ENCODE measurements at places on chromosomes 6 and 20.

DNA sequence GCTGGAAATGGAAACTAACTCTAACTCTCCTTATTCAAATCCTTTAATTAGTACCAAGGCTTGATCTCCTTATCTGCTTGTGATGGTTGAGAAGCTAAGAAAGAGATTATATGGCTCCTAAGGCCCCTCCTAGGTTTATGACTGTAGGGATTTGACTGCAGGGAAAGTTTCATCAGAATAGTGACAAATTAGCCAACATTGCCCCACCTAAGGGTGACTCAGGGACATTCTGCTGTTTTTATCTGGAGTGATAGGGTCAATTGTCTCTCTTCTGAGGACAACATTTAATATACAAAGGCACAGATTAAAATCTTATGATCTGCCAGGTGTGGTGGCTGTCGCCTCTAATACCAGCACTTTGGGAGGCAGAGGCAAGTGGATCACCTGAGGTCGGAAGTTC lies 138.1 kb upstream of the MARCKS start:
- no peak for DNase-seq

DNA sequence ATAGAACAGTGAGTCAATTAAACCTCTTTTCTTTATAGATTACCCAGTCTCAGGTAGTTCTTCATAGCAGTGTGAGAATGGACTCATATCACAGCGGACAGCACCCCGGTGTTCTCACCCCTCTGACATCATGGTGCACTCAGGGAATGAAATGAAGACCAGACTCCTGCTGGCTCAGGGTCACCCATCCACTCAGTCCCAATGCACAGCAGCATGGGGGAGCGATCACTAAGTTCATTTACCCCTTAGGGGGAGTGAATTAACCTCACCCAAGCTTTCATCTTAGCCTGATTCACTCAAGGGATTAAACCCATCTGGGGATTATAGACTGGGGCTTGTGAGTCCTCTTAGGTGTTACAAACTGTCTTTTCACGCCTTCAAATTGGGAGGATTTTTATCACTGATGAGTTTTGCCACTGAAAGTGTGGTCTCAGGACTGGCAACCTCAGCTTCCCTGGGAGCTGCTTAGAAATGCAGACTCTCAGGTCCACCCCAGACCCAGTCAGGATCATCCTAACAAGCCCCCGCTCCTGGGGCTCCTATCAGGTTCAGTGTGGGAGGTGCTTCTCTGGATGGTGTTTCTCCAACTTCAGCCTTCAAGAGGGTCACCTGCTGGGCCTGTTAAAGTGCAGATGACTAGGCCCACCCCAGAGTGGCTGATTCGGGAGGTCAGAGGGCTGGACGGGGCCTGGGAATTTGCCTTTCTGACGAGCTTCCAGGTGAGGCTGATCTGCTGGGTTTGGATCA lies 44.3 kb upstream of the FRMD1 start:
- DNase-seq, result no peak

DNA sequence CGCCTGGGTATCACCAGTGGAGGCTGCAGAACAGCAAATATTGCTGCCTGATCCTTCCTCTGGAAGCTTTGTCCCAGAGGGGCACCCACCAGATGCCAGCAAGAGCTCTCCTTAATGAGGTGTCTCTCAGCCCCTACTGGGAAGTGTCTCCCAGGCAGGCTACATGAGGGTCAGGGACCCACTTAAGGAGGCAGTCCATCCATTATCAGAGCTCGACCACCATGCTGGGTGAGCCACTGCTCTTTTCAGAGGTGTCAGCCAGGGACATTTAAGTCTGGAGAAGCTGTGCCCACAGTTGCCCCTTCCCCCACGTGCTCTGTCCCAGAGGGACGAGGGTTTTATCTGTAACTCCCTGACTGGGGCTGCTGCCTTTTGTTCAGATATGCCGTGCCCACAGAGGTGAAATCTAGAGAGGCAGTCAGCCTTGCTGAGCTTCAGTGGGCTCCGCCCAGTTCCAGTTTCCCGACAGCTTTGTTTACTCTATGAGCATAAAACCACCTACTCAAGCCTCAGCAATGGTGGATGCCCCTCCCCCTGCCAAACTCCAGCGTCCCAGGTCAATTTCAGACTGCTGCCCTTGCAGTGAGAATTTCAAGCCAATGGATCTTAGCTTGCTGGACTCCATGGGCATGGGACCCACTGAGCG lies 25.9 kb upstream of the AIG1 start:
- no peak for DNase-seq

DNA sequence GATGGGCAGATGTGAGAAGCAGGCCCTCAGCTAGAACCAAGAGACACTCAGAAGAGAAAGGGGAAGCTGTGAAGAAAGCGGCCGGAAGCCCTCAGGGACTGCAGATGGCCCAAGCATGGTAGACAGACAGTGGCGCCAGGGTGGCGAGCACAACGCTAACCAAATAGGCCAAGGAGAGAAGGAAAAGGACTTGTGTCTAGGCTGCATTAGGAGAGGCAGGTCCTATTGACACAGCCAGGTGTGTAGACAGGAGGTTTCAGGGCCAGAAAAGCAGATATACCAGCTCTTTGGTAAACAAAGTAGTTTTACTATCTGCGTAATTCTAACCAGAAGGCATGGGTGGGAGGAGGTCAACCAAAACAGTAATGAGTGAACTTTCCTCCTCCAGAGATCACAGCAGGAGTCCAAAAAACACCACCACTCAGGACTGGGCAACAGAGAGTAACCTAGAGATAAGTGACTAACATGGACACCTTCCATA lies 15.8 kb upstream of the MAP7 start:
- no peak for DNase-seq

- no peak for DNase-seq
Observed at GRCh38 chr20:41627611-41628244, 9.6 kb upstream of the CHD6 start.

- DNase-seq, result no peak
Observed at GRCh38 chr6:36724514-36725390, 27.1 kb downstream of the RAB44 start.

- DNase-seq, result no peak
Observed at GRCh38 chr6:42933205-42933604, 3.9 kb downstream of the CNPY3 start.

GRCh38 chr6:26193467-26194328 lies 106.5 kb downstream of the HFE start:
- no peak for DNase-seq

GRCh38 chr6:68756454-68757375 lies 121.6 kb downstream of the ADGRB3 start:
- no peak for DNase-seq

GRCh38 chr20:8209061-8209460 lies 77.0 kb downstream of the PLCB1 start:
- no peak for DNase-seq

GRCh38 chr6:10393544-10394225 lies 21.2 kb downstream of the TFAP2A start:
- no peak for DNase-seq

DNA sequence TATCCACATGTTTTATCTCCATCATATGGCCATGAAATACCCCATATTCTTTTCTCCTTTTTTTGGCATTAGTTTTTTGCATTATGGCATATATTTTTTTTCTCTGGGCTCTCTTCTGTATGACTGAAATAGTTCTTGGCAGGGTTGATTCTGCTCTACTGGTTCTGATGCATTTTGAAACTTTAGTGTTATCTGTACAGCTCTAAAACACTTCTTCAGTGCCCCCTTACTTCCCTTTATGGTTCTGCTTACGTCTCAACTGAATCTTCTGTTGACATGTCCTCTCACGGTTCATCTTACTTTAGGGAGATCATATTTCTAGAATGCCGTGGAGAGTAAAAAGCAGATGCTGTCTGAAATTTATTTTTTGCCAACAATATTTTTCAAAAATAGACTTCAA lies 23.2 kb upstream of the TXNDC5 start:
- DNase-seq, result no peak

DNA sequence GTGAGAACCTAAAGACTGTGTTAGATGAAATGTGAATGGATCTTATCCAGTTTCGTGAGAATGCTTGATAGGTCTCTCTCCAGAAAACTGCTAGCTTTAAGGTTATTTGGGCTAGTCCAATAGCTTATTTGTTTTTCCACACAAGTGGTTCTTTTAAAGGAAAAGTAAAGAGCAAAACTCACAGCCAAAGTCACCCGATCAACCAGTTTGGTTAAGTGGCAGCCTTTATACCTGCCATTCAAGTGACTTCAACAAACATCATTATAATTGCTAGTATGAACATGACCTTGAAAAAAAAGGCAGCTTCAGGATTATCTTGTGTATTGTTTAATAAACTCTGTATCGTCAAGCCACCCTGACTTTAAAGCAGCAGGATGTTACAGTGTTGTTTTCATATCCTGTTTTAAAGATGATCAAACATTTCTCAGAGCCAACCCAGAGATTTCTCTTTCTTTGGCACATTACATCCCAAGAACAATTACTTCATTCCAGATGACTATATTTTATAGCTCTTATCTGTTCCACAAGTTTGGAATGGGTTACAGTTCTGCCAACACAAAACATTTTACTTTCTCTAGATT lies 253.4 kb downstream of the EPHA7 start:
- DNase-seq, result no peak

DNA sequence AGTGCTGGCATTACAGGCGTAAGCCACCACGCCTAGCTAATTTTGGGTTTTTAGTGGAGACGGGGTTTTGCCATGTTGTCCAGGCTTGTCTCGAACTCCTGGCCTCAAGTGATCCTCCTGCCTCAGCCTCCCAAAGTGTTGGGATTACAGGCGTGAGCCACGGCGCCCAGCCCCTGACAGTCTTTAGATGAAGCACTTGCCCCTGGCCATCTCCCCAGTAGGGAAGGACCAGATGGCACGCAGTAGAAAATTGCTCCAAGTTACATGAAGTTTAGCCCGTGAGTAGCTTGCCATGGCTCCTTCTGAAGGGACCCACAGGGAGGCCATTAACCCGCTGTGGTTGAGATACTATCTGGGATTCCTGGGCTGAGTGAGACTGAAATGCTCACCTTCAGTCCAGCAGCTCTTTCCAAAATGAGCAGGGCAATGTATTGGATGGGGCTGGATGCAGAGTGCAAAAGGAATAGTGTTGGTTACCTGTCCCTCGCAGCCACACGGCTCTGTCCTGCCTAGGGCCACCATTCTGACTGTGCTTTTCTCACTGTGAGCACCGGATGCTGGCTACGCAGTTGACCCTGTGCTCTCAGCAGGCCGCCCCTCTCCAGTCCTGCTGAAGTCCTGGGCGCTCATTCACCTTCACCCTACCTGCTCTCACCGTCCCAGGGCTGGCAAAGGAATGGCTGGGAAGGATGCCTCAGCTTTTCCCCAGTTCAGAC lies 66.9 kb downstream of the EFCAB8 start:
- no peak for DNase-seq

DNA sequence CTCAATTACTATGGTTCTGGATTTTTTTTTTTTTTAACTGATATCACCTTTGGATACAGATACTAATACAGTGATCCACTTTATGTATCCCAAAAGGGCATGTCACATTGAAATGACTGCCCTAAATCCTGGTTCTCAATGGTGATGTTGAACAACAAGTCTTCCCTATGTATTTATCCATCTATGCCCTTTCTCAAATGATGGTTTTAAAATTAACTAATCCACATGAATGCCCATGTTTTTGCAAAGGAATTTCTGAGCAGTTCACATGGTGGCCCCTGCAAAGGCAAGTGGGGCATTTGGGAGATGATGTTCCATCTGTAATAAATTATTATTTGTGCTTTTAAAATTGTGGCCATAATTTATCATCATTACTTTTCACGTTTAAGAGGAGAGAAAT lies 2.7 kb downstream of the ADGRB3 start:
- no peak for DNase-seq

DNA sequence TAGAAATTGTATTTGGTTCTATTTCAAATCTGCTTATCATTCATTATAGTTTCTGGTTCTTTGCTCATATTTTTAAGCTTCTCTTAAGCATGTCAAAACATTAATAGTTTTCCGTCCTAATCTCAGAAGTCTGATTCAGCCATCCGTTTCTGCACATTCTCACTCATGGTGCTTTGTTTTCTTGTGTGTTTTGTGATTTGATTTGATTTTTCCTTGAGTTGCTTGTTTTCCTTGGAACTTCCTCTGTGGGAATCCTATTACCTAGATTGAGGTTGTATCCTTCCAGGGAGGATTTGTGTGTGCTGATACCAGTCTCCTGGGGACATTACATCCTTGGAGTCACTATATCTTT lies 7.9 kb downstream of the SNX9 start:
- no peak for DNase-seq

- DNase-seq, result no peak
Observed at GRCh38 chr6:36052097-36052496, 24.5 kb downstream of the MAPK14 start.

GRCh38 chr6:167211881-167212712 lies 54.3 kb upstream of the GPR31 start:
- DNase-seq, result no peak

- no peak for DNase-seq
Observed at GRCh38 chr6:75863001-75863400, 114.0 kb downstream of the MYO6 start.

DNA sequence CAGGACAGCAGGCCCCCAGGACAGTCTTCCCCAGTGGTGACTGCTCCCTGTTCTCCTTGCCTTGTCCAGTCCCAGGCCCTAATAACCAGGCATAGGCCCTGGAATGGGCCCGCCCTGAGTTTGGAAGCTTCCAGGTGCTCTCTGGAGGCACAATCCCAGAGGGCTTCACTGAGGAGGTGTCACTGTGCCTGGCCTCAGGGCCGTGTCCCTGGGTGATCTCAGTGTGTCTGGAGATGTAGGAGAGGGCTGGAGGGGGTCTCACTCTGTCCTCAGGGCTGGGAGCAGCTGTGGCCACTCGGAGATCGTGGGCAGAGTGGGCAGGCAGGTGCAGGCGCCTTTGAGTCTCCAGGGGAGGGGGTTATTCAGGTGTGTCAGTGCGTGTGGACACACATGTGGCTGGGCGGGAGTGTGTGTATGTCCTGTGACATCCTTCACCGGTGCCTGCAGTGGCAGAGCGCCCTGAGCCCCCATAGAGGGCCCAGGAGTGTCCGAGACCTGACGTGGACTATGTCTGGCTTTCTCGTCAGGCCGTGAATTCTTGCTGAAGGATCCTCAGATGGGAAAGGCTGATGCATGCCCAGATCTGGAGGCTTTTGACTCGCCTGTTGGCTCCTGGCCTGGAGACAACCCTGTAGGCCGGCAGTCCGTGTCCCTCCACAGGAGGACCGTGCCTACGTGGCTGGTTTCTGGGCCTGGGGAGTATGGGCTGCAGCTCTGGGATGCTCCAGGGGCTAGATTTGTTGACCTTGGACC lies 5.5 kb upstream of the NPBWR2 start:
- DNase-seq, result no peak

GRCh38 chr6:99334526-99335127 lies 14.8 kb downstream of the FAXC start:
- no peak for DNase-seq

GRCh38 chr20:48613926-48614325 lies 213.9 kb downstream of the PREX1 start:
- no peak for DNase-seq

DNA sequence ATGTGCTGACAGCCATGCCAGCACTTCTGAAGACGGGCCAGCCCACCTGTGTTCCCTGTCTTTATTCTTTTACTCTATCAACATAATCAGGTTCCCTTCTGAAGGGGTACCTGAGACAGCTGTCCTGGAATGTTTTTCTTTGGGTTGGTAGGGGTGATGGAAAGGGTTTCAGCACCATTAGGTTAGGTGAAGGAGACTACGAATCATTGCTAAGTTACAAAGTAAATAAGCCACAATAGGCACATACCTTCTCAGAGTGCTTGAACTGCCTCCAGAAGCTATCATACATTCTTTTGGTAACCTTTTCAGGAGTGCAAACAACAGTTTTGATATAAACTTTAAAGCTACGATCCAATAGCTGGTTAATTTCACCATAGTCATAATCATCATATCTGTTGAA lies 106.3 kb downstream of the SESN1 start:
- DNase-seq, result no peak

GRCh38 chr6:168826726-168827585 lies 386.0 kb downstream of the SMOC2 start:
- DNase-seq, result no peak
